Effector memory CD4-positive, alpha-beta T cell (primary cell): ENCODE measurements at places on chromosomes 2 and 18.

GRCh38 chr2:42830922-42831574 is 38.7 kb upstream of the HAAO start:
- no peaks in the 10 kb centered on the region for H3K36me3 ChIP-seq
- no peaks in the 10 kb centered on the region for H3K27me3 ChIP-seq
- H3K4me3 ChIP-seq = no peak overlapping the region
- DNase-seq = no peak

GRCh38 chr2:172031536-172031935 is 31.8 kb downstream of the METAP1D start:
- H3K27ac ChIP-seq = no peak overlapping the region
- no peaks in the 10 kb centered on the region for H3K4me1 ChIP-seq
- H3K36me3 ChIP-seq = no peaks in the 10 kb centered on the region
- H3K4me3 ChIP-seq = no peak overlapping the region
- no peaks in the 10 kb centered on the region for H3K27me3 ChIP-seq

- H3K36me3 ChIP-seq = no peaks in the 10 kb centered on the region
- no peaks in the 10 kb centered on the region for H3K27me3 ChIP-seq
- DNase-seq = no peak
These were observed 604.2 kb downstream of the XIRP2 start for GRCh38 chr2:167492486-167492885.

GRCh38 chr2:206432193-206433082 is 10.9 kb upstream of the ADAM23 start:
- H3K27me3 ChIP-seq = no peaks in the 10 kb centered on the region
- DNase-seq = no peak
- no peak overlapping the region for H3K4me3 ChIP-seq
- no peaks in the 10 kb centered on the region for H3K36me3 ChIP-seq

DNA sequence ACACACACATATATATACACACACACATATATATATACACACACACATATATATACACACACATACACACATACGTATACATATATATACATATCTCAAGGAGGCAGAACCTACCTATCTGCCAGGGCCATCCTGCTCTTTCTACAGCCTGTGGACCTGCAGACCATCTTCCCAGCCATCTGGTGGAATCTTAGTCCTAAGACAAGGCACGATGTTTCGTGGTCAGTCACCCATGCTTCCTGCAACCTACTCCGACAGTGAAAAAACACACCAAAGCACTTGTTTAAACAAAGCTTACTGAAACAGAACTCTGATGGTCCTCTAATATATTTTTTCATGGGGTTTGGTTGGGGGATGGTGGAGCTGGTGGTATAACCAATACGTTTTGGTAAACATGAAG is 164.2 kb upstream of the ZNF521 start:
- H3K4me1 ChIP-seq = no peaks in the 10 kb centered on the region
- no peak overlapping the region for H3K27ac ChIP-seq
- no peaks in the 10 kb centered on the region for H3K27me3 ChIP-seq
- DNase-seq = no peak
- H3K36me3 ChIP-seq = no peaks in the 10 kb centered on the region
- H3K4me3 ChIP-seq = no peak overlapping the region

DNA sequence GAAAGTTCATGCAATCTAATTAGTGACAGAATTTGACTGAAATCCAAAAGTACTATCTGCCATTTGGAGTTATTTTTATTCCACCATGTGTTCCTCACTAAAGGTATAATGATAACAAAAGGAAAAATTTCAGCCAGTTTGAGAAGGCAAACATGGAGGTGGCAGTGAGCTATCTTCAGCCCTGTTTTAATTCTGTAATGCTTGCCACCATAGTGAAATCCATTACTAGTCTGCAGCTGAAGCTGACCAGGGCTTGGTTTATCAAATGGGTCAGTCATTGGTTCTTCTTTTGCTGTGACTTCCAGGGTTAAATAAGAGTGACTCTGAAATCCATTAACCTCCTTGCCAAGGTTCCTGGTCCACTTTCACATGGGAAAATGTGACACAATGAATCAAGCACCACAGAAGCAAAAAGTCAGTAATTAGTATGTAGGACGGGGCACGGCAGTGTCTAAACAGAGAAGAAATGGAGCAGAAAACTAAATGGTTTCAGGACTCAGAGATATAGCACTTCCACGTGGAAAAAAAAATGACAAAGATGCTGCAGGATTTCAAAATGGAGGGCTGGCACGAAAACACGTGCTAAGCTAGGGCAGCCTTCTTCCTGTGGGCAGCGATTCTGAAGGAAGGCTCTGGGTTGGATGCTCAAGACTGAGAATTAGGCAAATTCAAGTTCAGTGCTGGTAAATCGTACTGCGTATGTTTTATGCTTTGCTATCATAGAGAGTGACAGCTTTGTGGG is 87.2 kb downstream of the EPHA4 start:
- H3K27me3 ChIP-seq = no peaks in the 10 kb centered on the region
- no peak overlapping the region for H3K4me3 ChIP-seq
- H3K4me1 ChIP-seq = no peaks in the 10 kb centered on the region
- H3K36me3 ChIP-seq = no peaks in the 10 kb centered on the region
- no peak overlapping the region for H3K27ac ChIP-seq

DNA sequence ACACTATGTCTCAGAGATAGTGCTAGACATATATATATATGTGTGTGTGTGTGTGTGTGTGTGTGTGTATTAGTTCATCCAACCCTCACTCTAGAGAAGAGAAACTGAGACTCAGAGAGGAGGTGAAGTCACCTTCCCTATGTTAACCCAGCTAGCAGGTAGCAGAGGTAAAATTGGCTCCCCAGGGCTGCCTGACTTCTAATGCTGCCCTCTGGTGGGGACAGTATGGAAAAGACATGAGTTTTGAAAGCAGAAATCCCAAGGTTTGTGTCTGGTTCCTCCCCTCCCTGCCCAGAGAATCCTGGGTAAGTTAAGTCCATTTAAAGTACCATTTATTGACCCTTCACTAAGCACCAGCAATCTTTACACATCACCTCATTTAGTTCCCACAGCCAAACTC is 137.7 kb downstream of the THNSL2 start:
- H3K36me3 ChIP-seq = no peaks in the 10 kb centered on the region
- H3K4me1 ChIP-seq = no peaks in the 10 kb centered on the region
- no peak overlapping the region for H3K27ac ChIP-seq
- DNase-seq = no peak
- H3K27me3 ChIP-seq = no peaks in the 10 kb centered on the region

DNA sequence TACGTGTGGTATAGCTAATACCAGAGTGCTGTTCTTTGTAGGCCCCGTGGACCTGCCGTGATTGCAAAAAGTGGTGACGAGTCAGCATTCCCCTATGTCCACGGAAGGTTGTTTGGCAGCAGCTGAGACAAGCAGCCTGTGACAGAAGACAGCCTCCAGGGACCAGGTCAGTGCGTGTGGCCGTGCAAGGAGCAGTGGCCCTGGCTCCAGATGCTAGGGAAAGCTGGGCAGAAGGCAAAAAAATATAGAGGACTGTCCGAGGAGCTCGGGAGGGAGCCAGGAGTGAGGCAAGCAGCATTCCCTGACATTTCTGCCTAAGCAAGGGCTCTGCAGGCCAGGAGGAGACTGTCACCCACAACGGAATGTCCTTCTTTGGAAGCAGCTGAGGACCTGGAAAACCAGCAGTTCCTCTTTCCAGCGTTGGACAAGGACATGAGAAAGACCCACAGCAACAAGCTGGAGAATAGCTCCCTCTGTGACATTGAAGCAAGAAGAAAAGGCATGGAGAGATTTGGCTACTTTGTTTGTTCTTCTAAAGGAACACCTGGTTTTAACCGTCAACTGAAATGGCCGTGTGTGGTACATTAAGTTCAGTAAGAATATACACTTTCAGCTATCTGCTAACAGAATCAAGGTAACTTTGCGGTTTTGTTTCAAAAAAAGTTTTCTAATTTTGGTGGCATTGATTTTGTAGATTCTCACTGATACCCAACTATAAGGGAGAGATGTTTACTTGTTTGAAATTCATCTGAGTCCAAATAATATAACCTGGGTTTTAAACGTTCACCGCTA is 58.3 kb downstream of the NPAS2 start:
- no peak overlapping the region for H3K4me3 ChIP-seq
- no peak for DNase-seq
- no peaks in the 10 kb centered on the region for H3K27me3 ChIP-seq
- no peaks in the 10 kb centered on the region for H3K36me3 ChIP-seq
